ENCODE measurements at places on chromosomes 7 and 10. TPM values are rescaled to one million over a fixed set of nuclear protein-coding genes. Genes with fewer than 3 reads are reported as not detected.

Gene WEE2
- total RNA-seq: not detected

- DNase-seq: no peak
These were observed 7.7 kb upstream of the SCART1 start for GRCh38 chr10:133445751-133446708.

Gene OR2A5
- not detected for total RNA-seq

GRCh38 chr10:11521860-11522259 lies 89.6 kb downstream of the USP6NL start:
- DNase-seq: no peak

DNA sequence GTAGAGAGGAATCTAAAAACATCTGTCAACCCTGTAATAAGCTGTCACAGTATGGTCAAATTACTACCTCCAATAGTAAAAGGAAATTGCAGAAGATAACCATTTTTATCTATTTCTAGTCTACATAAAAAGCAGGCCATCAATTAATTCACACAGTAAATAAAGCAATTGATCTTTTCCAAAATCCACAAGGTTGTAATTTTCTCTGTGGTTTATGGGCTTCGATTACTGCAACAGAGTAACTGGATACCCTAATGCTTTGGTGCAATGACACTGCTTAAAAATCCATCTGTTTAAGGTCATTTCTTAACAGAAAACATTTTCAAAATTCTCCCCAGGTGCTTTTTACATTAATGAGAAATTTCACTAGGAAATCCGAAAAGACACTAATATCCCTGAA lies 23.9 kb downstream of the ESYT2 start:
- DNase-seq: no peak

Gene ZNF736
- total RNA-seq: 54.2 TPM

DNA sequence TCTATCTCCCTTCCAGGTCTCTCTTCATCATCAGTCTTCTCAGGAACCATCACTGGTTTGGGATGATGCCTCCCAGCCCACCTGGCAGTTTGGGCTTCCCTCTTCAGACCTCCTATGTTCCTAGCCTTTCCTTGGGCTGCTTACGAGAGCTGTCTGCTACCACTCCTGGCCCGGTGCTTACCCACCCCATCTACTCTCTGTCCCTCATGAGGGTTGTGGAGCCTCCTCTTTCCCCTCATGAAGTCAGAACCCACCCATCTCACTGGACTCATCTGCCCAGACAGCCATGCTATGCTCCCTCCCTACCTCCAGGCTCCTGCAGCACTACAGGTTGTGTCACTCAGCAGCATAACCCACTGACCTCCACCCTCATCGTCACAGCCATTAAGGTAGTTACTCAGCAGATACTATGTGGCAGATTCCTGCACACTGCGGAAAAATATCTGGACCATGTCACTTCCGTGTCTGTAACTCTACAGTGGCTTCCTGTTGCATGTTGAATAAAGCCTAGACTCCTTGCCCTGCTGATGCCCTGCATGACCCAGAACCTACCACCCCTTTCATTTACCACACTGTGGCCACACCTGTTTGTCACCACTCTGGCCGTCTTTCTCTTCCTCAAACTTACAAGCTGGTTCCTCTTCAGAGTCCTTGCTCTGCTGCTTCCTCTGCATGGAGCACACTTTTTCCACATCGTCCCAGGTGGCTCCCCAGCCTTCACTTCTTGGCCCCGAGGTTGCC lies 2.0 kb downstream of the DBNL start:
- no peak for DNase-seq

DNA sequence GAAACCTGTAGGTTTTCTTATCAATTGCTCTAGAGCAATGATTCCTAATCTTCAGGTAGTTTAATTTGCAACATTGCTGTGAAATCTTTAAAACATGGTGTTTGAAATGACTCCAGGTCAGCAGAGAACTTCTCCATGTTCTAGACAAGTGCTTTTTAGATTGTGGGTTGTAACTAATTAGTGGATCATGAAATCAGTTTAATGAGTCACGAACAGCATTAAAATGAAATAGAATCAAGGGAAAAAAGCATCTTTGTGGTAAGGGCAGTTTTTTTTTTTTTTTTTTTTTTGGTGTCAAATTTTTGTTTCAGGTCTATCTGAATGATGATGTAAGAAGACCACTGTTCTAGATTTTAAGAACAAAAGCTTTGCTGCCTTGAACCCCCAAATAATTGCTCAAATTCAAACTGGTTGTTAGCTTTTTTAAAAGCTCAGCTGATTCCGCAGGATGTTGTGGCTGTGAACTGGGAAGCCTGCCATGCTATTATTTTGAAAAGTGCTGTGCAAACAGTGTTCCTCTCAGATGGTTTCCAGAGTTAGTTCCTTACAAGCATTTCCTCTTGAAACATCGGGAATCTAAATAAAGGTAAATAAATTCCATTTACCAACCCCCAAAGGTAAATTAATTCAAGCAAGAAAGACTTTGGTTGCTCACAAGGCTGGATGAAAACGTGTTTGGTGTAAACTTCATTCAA lies 13.1 kb upstream of the PDK4 start:
- DNase-seq: no peak

DNA sequence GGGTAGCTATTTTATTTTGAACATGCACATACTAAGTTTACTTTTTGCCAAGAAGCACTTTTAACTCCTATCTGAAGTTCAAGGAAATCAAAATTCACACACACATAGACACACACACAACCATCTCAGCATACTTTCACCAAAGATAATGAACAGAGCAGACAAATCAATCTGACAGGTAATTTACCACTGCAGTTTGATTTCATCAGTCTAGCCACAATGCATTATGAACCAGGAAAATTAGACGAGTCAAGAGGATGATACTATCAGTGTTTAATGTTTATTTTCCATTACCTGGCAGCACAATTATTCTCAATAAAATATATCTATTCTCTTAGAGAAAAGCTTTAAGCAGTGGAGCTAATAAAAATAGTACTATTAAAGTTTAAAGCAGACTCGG lies 147.9 kb downstream of the ARHGAP12 start:
- no peak for DNase-seq

Gene SLC13A4
- not detected for total RNA-seq

GRCh38 chr10:78890506-78890905 lies 178.3 kb upstream of the ZMIZ1 start:
- no peak for DNase-seq

DNA sequence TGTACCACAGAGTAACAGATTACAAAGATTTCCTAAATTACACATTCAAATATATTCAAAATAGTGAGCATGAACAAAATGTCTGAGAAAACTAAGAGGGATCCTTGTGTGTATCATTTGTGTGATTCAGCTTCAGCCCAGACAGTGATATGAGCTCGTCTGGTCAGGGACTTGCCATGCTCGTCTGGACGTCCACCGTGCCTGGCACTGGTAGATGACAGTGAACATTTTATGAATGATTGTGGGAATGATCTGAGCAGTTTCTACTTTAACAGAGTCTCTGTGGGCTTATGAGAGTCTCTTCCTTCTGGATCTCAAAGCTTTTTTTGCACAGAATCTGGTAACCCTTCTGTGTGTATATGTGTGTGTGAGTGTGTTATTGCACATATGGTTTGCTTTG lies 34.2 kb upstream of the ANKRD2 start:
- no peak for DNase-seq

DNA sequence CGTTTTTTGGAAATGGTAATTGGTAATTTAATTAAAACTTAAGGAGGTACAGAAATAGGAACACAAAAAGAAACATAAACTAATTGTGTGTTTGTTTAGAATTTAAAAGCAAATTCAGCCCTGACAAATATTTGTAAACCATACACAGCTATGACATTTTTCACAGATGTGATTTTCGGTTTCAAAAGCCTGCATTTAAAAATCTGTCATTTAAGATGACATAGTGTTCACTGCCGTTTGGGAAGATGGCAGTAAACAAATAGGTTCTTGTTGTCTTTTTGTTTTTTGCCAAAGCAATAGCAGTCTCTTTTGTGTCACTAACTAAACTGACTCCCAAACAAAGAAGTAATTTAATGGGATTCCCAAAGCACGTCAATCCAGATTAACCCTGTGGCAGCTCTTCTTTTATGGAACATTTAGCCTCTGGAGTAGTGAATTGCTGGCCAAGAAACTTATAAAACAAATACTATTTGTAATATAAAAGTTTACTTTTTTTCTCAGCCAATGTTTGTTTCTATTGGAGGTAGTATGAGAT lies 697.6 kb downstream of the PHTF2 start:
- DNase-seq: no peak

DNA sequence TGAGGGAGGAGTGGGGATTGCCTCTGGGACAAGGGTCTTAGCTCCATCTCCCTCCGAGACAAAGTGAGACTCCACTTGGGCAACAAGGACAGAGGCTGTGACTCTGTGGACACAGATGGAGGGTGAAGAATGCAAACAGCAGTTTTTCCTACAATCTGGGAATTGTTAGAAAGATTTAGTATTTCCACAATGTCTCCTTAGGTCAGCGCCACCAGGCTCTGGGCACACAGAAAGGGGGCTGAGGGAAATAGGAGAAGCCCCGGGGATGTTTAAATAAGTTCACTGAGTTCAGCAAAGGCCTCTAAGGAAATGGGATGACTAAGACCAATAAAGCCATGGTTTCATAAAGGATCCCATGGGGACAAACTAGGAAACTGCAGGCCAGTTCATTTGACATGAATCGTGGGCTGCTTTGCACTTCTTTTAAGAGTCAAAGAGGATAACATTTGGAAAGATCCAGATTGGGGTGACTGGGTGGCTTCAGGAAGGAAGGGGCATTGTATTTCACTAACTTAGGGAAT lies 219.8 kb upstream of the GLI3 start:
- no peak for DNase-seq

DNA sequence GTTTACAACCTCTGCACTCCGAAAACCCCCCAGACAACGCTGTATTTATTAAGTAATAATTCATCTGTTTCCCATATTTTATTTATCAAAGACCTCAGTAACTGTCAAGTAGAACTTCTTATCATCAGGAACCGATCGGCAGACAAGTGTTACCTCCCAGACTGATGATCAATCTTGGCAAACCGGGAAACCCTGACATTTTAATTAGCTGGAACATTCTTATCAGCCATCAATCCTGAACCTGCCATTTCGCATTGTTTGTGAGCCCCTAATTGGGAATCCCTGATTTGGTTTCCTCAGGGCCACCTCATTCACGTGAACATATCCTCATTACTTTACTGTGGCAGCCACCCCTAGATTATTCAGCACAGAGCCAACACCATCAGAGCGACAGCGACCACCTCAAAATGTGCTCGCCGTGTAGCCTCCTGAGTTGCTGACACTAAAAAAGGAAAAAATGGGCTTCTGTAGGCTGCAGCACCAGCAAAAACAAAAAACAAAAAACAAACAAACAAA lies 93.6 kb upstream of the SDK1 start:
- no peak for DNase-seq

DNA sequence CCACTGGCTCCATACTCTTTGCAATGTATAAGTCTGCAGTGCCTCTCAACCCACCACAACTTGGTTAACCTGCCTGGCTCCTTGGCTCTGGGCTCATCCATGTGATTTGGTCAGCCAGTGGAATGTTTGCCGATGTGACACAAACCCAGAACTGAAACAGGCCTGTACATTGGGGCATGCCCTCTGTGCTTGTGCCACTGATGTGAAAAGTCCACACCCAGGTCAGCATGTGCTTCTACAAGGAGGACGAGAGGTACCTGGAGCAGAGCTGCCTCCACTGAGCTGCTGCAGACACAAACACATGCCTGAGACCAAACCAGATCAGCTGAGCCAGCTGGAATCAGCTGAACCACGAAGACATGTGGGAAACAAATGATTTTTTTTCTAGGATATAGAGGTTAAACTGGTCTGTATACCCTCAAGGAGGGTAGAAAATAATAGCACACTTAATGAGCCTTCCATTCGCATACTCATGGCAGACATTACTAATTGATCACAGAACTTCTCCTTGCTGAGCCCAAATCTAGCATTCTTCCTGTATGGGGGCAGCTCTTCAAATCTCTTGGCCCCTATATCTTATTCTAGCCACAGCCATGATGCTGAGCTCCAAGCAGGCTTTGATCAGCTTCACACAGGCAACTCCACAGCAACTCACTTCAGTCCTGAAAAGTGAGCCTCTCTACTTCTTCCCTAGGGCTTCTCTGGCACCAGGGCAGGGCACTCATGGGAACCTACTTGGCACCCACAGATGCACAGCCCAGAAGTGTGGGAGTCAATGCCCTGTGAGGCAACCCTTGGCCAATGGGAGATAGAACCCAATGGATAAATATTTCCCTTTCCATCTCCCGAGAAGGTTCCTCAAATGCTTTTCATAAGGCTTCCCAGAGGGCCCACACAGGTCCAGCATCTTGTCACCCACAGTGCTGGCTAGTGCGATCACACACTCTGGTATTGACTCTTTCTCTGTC lies 18.6 kb downstream of the PYROXD2 start:
- DNase-seq: no peak

- DNase-seq: no peak
These were observed 29.8 kb downstream of the TES start for GRCh38 chr7:116240024-116240668.

DNA sequence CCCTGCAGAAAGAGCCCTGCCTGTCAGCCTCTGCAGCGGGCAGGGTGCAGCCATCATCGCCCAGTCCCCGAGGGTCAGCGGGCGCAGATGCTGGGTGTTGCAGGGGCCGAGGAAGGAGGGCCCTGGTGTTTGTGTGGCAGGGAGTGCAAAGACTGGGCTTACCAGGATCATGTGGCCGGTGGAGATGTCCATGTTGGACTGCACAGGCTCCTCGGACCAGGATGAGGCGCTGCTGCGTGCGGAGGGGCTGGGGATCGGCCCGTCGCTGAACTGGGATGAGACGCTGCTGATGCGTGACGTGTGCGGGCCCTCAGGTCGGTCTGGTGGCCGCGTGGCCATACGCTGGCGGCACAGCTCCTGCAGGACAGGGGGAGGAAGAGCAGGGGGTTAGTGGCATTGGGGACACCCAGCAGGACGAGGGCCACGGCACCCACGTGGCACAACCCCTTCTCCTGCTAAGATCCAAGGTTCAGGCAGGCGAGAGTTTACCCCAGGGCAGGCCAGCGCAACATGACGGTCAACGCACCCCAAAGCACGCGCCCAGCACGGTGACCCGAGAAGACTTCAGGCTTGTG lies 319.5 kb downstream of the DNAJB6 start:
- no peak for DNase-seq

GRCh38 chr7:99296471-99296870 lies 23.8 kb downstream of the MYH16 start:
- no peak for DNase-seq

- peak; percentile 66 for DNase-seq
These were observed 7.8 kb upstream of the TRIM56 start for GRCh38 chr7:101077303-101078086.

- no peak for DNase-seq
These were observed 57.9 kb downstream of the ELFN1 start for GRCh38 chr7:1727812-1728570.
